Fibroblast of the aortic adventitia (primary cell): ENCODE measurements at places on chromosomes 12 and 14. TPM values are rescaled to one million over a fixed set of nuclear protein-coding genes. Genes with fewer than 3 reads are reported as not detected.

- no peak for DNase-seq
Observed at GRCh38 chr12:104091136-104091535, 26.8 kb downstream of the HCFC2 start.

DNA sequence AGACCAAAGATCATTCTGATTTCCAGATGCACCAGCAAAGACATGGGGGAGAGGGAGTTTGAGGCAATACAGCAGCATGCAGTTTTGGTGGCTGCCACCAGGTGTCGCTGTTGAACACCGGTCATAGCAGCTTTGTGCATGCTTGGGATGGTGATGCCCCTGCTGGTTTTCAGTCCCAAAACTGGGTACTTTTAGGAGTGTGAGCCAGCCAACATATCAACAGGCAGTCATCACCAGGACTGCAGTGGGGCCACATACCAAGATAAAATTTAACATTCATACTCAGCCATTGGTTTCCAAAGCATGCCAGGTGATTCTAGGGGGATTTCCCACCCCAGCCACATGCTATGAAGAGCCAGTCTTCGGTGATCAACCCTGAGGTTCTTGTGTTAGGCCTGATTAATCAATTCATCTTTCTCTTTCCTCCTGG lies 64.2 kb downstream of the PHETA1 start:
- peak; percentile 6 for DNase-seq

DNA sequence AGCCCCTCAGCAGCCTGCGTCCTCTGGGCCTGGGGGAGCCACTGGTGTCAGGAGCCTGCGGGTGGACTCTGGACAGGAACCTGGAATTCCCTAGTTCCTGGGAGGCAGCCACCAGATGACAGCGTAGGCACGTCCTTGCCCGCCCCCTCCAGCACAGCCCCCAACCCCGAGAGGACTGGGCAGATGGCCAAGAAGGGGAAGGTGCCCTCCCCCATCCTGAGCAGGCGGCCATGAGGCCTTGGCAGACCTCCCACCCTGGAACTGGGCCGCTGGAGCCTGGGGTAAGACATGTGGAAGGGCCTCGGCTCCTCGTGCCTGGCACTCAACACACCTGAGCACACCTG lies 60.4 kb upstream of the FBRSL1 start:
- no peak for DNase-seq

- no peak for DNase-seq
Observed at GRCh38 chr14:104640681-104641080, 36.1 kb upstream of the TMEM179 start.

DNA sequence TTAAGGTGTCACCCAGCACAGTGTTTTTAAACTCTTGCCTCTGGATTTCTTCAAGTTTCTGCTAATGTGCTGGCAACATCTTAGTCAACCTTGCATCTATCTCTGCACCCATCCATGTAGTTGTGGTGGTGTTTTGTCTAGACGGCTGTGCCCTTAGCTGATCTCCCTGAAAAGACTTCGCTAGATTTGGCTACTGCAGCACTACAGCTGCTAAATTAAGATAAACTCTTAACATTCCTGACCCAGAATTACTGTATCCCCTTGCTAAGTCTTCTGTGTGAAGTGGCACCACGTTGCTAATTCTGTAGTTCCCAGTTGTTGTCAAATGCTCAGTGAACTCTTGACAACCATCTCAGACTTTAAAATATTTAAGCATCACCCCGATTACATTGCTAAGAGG lies 66.8 kb downstream of the SRGAP1 start:
- DNase-seq = no peak

GRCh38 chr12:41032386-41032785 lies 155.7 kb upstream of the PDZRN4 start:
- DNase-seq = no peak

GRCh38 chr14:91872011-91872501 lies 4.7 kb upstream of the TC2N start:
- DNase-seq = peak; percentile 51

GRCh38 chr14:69086537-69086936 lies 66.4 kb downstream of the DCAF5 start:
- DNase-seq = no peak

Gene SPX
- 0.54 and 0.82 TPM in 2 replicates for total RNA-seq

Gene CLEC9A
- not detected in 2 replicates for total RNA-seq

Gene SMOC1
- 0.25 and 1.1 TPM in 2 replicates for total RNA-seq

Gene TPH2
- total RNA-seq = not detected in 2 replicates

Gene PTPN21
- total RNA-seq = 10.3 and 16.2 TPM in 2 replicates

Gene GTF2A1
- total RNA-seq = 10.1 and 39.9 TPM in 2 replicates
